KG1 (cell line): ENCODE measurements at places on chromosomes 1 and 21.

GRCh38 chr21:35737449-35737848, 322.9 kb downstream of the SETD4 start:
- no peak for DNase-seq

GRCh38 chr1:224707843-224708725, 92.0 kb downstream of the CNIH3 start:
- no peak for DNase-seq

DNA sequence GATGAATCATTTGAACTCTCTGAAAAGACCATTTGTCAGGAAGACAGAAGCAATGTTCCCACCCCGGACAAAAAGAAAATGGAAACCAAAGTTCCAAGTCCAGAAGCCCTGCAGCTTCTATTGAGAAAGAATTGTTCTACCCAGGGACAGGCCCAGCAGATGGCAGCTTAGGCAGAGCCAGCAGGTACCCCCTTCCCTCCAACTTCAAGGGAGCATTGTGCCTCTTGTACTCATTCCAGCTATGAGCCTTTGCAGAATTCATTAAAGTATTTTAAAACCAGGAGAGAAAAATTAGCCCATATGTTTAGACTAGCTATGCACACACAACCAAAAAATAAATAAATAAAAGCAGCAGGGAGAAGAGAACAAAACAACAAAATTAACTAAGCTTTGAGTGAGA, 85.2 kb upstream of the KCND3 start:
- no peak for DNase-seq

DNA sequence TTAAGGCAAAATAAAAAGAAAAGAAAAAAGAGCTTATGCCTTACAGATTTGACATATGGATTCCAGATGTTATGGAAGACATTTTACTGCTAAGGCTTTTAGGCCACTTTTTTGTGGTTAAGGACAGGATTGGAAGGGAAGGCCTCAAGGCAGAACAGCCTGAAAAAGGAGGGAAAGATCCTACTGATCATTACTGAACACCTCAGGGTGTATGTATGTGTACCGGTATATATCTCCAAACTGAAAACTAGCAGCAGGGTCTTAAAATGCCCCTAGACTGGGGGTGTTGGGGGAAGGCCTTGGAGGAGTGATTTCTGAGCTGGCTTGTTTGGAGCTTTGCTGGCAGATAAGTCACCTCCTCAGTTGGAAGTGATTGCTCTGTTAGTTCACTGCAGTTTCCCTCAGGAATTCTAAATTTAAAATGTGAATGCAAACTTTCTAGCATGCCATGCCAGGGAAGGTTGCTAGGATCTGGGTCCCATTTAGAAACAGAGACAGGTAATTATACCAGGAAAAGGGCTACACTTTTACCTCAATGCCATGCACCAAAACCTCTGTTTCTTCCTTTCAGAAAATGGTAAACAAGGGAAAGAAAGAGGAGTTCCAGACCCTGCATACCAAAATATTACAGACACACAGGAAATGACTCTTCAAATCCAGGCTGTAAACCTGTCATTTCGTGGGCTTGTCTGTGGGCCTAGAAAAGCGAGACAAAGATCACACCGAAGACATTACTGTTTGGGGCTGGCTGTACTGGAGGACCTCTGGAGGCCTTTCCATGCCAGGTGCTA, 15.0 kb downstream of the C1orf52 start:
- no peak for DNase-seq

GRCh38 chr1:204448344-204448964, 36.8 kb upstream of the PPP1R15B start:
- no peak for DNase-seq

DNA sequence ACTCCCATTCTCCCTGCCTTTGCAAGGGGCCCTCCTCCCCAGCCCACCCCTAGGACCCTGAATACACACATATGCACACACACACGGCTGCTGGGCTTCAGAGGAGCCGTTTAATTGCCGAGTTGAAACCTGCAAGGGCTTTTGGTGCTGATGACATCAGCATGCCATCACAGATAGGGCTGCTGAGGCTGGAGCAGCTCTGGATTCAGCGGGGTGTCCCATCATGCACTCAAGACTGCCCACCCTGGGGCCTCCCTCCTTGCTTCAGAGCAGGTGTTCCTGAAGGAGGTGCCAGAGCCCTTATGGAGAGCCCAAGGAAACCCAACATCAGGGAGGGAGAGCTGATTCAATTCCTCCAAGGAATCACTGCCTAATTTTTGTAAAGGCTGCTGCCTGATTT, 5.7 kb downstream of the SYT2 start:
- DNase-seq, result no peak

GRCh38 chr1:214505134-214505533, 46.3 kb downstream of the PTPN14 start:
- no peak for DNase-seq

GRCh38 chr1:212118167-212118871, 82.8 kb downstream of the DTL start:
- no peak for DNase-seq

DNA sequence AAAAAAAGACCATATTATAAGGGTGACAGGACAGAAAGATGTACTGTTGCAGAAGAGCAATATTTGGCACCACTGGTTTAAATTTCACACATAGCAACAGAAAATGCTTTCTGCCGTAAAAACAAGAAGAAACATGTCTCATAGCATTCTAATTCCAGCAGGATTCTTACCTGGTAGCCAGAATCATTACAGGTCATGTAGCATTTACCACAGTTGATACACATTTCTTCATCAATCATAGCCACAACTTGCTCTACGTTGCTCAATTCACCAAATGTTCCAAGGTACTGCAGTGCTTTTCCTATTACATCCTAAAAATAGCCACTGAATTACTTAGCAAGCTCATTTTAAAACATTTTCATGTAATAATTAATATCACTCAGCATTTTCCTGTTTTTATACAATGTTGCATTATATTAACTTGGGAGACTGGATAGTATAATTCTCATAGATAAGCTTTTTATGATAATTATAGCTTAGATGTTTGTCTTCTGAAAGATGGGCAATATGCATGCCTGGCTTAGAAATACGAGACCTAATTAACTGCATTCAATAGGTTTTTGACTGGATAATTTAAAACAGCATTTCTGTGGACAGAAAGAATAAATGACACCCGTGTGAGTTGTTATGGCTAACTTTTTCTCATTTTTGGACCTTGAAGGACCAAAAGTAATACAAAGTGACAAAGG, 360.7 kb downstream of the PTBP2 start:
- no peak for DNase-seq

GRCh38 chr21:44391345-44392091, 38.1 kb downstream of the TRPM2 start:
- DNase-seq, result no peak

GRCh38 chr1:66725885-66726665, 26.2 kb upstream of the DYNLT5 start:
- peak; percentile 71 for DNase-seq

GRCh38 chr1:111145542-111145941, 5.5 kb downstream of the CEPT1 start:
- DNase-seq, result no peak

DNA sequence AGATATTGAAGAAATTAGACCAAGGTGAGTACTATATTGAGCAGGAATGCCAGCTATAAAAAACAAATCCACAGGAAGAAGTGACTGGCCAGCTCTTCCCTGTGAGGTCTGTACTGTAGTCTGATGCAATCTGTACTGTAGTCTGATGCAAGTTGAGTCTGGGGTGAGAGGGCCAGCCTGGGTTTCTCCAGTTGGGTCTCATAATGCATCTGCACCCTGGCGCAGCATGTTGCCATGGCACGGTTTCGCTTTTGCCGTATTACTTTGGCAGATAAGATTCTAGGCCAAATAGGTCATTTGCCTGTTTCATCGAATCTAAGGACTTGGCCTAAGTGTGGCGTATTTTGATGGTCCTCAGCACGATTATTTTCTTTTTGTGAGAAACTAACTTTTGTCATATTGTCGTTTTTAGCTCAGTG, 24.4 kb upstream of the PGD start:
- no peak for DNase-seq

- no peak for DNase-seq
Measured at GRCh38 chr21:45532826-45533360, 9.3 kb downstream of the SLC19A1 start.

- DNase-seq, result no peak
Measured at GRCh38 chr21:36491209-36491910, 11.4 kb upstream of the CLDN14 start.

DNA sequence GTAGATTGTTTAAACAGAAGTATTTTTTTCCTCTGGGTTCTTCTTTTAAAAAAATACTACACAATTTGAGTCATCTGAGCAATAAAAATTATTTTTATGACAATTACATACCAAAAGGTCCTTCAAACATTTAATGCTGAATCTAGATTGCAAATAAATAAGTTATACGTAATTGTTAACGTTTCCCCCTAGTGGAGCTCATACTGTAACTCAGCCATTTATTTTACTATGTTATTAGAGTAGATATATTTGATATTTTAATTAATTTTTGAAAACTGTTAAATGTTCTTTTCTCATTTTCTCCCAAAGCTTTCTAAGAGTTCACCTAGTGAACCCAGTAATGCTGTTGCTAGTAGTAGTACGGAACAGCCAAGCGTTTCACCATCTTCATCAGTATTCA, 33.5 kb downstream of the ZMYM1 start:
- no peak for DNase-seq

GRCh38 chr21:27408826-27409225, 441.9 kb upstream of the ADAMTS5 start:
- no peak for DNase-seq

GRCh38 chr1:24966121-24966723, 36.1 kb upstream of the RUNX3 start:
- no peak for DNase-seq

GRCh38 chr1:3707298-3707938, 44.8 kb upstream of the CCDC27 start:
- no peak for DNase-seq

GRCh38 chr21:45071874-45072737, 2.3 kb upstream of the ADARB1 start:
- DNase-seq, result no peak

- DNase-seq, result no peak
Measured at GRCh38 chr1:77413541-77414335, 131.9 kb downstream of the AK5 start.

GRCh38 chr1:236688705-236689104, 2.4 kb downstream of the ACTN2 start:
- no peak for DNase-seq

DNA sequence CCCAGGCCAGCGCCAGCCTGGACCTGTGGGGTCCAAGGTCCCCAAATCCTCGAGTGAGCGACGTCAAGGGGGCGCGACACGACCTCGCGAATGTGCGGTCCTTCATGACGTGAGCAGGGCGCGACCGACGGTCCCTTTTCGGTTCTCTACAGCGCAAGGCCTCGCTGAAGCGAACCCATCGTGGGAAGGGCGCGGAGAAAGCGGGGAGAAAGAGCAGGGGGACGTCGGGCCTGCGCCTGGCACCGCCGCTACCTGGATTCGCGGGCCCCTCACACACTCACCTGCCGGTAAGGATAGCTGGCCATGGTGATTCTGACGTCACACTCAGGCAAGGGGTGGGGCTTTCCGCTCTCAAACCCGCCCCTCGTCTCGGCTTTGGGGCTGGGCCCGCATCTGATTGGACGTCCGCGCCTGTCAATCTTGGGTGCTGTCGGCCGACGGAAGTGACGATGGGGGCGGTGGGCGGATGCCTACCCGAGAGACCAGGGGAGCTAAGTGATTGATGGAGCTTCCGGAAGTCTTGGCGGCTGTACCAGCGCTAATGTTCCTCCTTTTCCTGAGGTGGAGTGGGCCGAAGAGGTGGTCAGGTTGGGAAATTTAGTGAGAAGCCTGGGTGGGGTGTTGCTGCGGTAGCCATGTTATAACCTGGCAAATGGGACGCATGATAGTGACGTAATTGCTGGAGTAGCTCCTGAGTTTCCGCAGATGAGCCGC, at the start of gene PEF1:
Gene PEF1, minus strand, starts transcription at position 317 of the 714 bp plus-strand sequence. Its CDS starts 12 bp downstream, at position 305.
- DNase-seq, result peak; percentile 98

DNA sequence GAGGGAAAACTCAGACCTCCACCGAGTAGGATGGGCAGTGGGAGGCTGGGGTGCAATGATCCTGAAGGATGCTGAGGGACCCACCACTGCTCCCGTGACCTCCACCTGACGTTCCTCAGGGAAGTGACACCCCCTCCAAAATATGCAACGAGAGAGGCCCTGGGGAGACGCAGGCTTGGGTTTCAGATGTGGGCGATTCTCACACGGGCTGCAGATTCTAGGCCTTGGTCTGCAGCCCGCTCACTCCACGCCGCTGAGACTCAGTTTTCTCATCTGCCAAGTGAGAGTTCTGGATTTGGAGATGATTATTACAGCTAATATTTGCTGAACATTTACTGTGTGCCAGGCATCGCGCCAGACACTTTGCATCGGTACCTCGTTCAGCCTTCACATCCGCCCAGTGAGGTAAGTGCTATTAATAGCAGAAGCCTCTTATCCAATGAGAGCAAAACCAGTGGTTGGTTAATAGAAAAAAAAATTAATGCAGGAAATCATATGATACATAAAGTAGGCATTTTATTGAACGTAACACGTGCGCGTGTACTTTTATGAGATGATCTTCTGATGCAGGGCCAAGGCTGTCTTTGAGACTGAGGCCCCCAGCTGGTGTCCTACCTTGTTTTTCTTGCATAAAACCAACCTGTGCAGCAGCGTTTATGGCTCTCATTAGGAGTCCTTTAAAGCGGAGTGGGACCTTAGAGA, 102.0 kb upstream of the RUNX3 start:
- no peak for DNase-seq

GRCh38 chr1:62058956-62059355, 135.7 kb upstream of the L1TD1 start:
- DNase-seq, result no peak
